Neural progenitor cell (in vitro differentiated cells): ENCODE measurements at places on chromosomes 7 and 10. TPM values are rescaled to one million over a fixed set of nuclear protein-coding genes. Genes with fewer than 3 reads are reported as not detected.

The ERVW-1 gene
- not detected in 2 replicates for total RNA-seq

The OR2A42 gene
- 0.15 TPM in 1 of 2 replicates, not detected in the other for total RNA-seq

The VIPR2 gene
- 0.92 and 3.1 TPM in 2 replicates for total RNA-seq

The ZNF786 gene
- 6.3 and 11.5 TPM in 2 replicates for total RNA-seq

The MYO3A gene
- 0.09 and 0.46 TPM in 2 replicates for total RNA-seq

The SORBS1 gene
- total RNA-seq: 10.1 and 16.1 TPM in 2 replicates

The CDNF gene
- total RNA-seq: 1.8 and 5.2 TPM in 2 replicates

The CUZD1 gene
- 0.43 and 0.74 TPM in 2 replicates for total RNA-seq

The MALRD1 gene
- 0.11 and 0.71 TPM in 2 replicates for total RNA-seq

GRCh38 chr7:90298145-90299038, 22.7 kb downstream of the FAM237B start:
- H3K36me3 ChIP-seq: no peaks in the 10 kb centered on the region
- H3K4me1 ChIP-seq: no peaks in the 10 kb centered on the region
- no peak overlapping the region for H3K27ac ChIP-seq
- no peak overlapping the region for H3K4me3 ChIP-seq
- H3K27me3 ChIP-seq: no peaks in the 10 kb centered on the region

GRCh38 chr10:43304687-43305333, 37.9 kb upstream of the RASGEF1A start:
- peak overlapping the region; percentile 57 for H3K4me3 ChIP-seq
- no peak overlapping the region for H3K27ac ChIP-seq
- H3K4me1 ChIP-seq: peaks cover 8% of the 10 kb centered on the region
- peaks cover 13% of the 10 kb centered on the region for H3K27me3 ChIP-seq

GRCh38 chr10:111804781-111805180, 378.8 kb downstream of the GPAM start:
- no peak overlapping the region for H3K27ac ChIP-seq
- H3K4me3 ChIP-seq: no peak overlapping the region
- H3K27me3 ChIP-seq: no peaks in the 10 kb centered on the region
- no peaks in the 10 kb centered on the region for H3K36me3 ChIP-seq
- no peak for DNase-seq

- H3K36me3 ChIP-seq: no peaks in the 10 kb centered on the region
- H3K27me3 ChIP-seq: no peaks in the 10 kb centered on the region
Measured at GRCh38 chr10:79314761-79315601, 32.3 kb upstream of the PPIF start.

- no peak for DNase-seq
- no peaks in the 10 kb centered on the region for H3K4me1 ChIP-seq
- H3K27ac ChIP-seq: no peak overlapping the region
- no peak overlapping the region for H3K4me3 ChIP-seq
- no peaks in the 10 kb centered on the region for H3K36me3 ChIP-seq
Measured at GRCh38 chr10:4202938-4203337, 417.9 kb upstream of the KLF6 start.

GRCh38 chr10:112848228-112848627, 101.8 kb upstream of the TCF7L2 start:
- no peaks in the 10 kb centered on the region for H3K27me3 ChIP-seq
- no peak for DNase-seq
- peaks cover 15% of the 10 kb centered on the region for H3K4me1 ChIP-seq
- no peak overlapping the region for H3K27ac ChIP-seq
- no peaks in the 10 kb centered on the region for H3K36me3 ChIP-seq
- H3K4me3 ChIP-seq: no peak overlapping the region

- H3K36me3 ChIP-seq: no peaks in the 10 kb centered on the region
- DNase-seq: no peak
- H3K4me1 ChIP-seq: peaks cover 20% of the 10 kb centered on the region
- H3K27ac ChIP-seq: no peak overlapping the region
Measured at GRCh38 chr7:132782777-132783640, 206.7 kb upstream of the PLXNA4 start.

DNA sequence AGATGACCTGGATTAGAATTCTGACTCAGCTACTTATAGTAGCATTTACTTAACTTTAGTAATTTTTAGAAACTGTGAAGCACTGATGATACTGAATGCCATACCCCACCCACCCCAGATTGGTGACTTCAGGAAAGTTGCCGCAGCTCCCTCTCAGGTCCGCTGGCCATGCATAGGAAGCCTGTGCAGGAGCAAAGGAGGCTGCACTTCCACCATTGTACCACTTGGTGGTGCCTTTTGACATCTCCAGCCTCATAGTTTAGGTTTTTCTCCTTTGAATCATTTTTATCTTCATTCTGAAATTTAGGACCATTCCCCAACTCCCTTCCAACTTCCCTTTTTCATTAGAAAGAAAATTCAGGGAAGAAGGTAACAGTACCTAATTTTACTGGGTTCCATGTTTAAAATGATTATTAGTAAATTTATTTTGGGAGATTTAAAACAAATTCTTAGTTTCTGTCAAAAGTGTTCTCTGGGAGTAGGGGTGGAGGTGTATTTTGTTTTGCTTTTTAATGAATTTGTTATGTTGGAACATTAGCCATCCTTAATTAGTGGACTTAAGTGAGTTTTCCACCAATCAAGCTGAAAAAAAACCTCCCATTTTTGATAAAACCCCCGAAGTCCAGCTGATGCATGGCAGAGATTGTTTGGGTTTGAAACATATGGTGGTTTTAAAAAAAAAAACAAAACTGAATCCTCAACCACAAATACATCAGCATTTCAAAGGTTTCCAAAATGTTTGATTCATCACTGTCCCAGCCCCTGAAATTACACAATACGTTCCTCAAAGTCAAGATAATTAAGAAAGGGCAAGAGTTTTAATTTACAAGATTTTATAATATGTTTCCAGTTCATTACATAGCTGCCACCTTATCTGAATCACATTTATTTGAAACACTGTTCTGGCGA, 109.6 kb downstream of the WNT2 start:
- H3K27me3 ChIP-seq: no peaks in the 10 kb centered on the region
- DNase-seq: peak; percentile 78
- no peak overlapping the region for H3K27ac ChIP-seq
- no peak overlapping the region for H3K4me3 ChIP-seq
- no peaks in the 10 kb centered on the region for H3K36me3 ChIP-seq

DNA sequence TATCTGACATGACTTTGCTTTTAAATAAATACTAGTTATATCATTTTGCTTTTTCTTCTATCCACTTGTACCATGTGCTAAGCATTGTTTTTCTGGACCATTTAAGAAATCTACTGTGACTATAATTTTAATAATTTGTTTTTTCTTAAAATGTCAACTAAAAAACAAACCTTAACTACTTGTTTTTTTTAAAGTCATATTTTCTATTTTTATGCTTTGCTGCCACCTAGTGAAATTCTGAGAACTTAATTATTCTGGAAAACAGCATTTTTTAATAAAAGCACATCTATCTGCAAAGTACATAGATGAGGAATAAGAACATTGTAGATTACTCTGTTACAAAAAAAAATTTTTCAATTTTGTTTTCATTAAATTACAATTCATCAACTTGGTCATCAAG, 47.4 kb downstream of the ORC5 start:
- no peak for DNase-seq
- no peak overlapping the region for H3K4me3 ChIP-seq
- H3K36me3 ChIP-seq: no peaks in the 10 kb centered on the region
- no peaks in the 10 kb centered on the region for H3K27me3 ChIP-seq

DNA sequence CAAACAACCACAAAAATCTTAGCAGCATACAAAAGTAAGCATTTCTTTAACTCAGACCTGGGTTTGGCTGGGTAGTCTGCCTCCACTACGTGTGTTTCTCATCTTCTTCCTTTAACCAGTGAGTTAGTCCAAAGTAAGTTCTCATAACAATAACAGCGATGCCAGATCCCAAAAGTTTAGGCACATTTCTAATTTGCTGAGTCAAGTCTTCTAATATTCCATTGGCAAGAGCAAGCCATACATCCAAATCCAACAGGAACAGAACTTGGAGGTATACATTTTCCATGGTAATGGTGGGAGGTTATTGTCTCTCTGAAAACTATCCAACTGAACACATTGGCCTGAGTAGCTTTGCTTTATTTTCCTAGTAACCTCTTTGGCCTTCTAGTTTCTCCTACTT, 115.7 kb upstream of the CNTNAP2 start:
- no peaks in the 10 kb centered on the region for H3K36me3 ChIP-seq
- H3K27ac ChIP-seq: no peak overlapping the region
- no peak for DNase-seq
- H3K4me3 ChIP-seq: no peak overlapping the region
- H3K4me1 ChIP-seq: no peaks in the 10 kb centered on the region
- no peaks in the 10 kb centered on the region for H3K27me3 ChIP-seq

DNA sequence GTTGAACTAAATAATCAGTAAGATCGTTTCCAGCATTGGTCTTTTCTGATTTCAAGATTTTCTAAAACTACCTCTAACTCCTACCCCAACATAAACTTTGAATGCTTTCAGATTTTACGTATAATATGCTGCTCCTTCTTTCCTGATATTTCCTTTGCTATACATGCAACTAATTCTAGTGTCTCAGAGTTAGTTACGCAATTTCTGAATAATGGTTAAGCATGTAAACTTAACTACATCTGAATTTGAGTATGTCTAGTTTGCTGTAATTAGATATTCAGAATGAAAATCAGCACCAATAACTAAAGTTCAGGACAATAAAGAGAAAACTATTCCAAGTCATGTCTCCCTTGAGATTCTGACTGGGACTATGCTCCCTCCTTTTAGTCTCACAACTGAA, 71.0 kb downstream of the SEMA3C start:
- no peaks in the 10 kb centered on the region for H3K27me3 ChIP-seq
- no peaks in the 10 kb centered on the region for H3K36me3 ChIP-seq
- no peak overlapping the region for H3K27ac ChIP-seq
- no peak for DNase-seq
- no peak overlapping the region for H3K4me3 ChIP-seq

DNA sequence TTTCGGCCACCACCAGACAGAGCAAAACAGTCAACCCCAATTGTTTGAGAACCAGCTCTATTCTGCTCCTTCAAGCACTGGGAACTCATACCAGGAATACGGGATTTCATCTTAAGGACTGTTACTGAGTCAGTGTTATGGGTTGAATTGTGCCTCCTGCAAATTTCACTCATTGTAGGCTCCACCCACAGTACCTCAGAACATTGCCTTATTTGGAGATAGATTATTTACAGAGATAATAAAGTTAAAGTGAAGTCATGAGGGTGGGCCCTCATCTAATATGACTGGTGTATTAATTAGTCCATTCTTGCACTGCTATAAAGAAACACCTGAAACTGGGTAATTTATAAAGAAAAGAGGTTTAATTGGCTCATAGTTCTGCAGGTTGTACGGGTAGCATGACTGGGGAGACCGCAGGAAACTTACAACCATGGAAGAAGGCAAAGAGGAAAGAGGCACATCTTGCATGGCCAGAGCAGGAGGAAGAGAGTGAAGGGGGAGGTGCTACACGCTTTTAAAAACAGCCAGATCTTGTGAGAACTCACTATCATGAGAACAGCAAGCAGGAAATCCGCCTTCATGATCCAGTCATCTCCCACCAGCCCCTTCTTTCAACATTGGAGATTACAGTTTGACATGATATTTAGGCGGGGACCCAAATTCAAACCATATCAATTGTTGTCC, 14.3 kb upstream of the ZNF248 start:
- H3K4me3 ChIP-seq: no peak overlapping the region
- H3K27me3 ChIP-seq: no peaks in the 10 kb centered on the region
- no peaks in the 10 kb centered on the region for H3K36me3 ChIP-seq
- no peaks in the 10 kb centered on the region for H3K4me1 ChIP-seq

DNA sequence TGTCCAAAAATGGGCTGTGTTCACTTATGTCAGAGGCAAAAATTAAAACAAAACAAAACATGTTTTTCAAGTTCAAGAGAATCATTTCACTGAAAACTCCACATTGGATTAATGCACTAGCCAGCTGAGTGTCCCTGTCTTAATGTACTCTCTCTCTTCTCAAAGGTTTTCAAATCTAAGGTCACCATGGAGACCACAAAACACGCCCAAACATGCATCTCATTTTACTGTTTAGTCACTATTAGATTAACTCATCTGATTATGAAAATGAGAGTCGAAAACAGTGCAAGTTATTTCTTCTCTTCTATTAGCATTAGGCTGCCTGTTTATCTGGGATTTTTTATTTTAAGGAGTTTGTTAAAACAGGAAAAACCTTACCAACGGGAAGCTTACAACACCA, 70.8 kb upstream of the ASAH2 start:
- H3K4me3 ChIP-seq: no peak overlapping the region
- H3K36me3 ChIP-seq: no peaks in the 10 kb centered on the region
- H3K4me1 ChIP-seq: no peaks in the 10 kb centered on the region
- no peaks in the 10 kb centered on the region for H3K27me3 ChIP-seq
- H3K27ac ChIP-seq: no peak overlapping the region

GRCh38 chr7:138246428-138246827, 170.2 kb downstream of the AKR1D1 start:
- peaks cover 64% of the 10 kb centered on the region for H3K4me1 ChIP-seq
- no peaks in the 10 kb centered on the region for H3K36me3 ChIP-seq
- H3K4me3 ChIP-seq: no peak overlapping the region
- DNase-seq: peak; percentile 41
- H3K27ac ChIP-seq: peak overlapping the region; percentile 46

- H3K27ac ChIP-seq: no peak overlapping the region
- DNase-seq: no peak
- no peaks in the 10 kb centered on the region for H3K27me3 ChIP-seq
- H3K4me1 ChIP-seq: no peaks in the 10 kb centered on the region
- no peak overlapping the region for H3K4me3 ChIP-seq
Measured at GRCh38 chr7:43148161-43148731, 35.8 kb downstream of the HECW1 start.

DNA sequence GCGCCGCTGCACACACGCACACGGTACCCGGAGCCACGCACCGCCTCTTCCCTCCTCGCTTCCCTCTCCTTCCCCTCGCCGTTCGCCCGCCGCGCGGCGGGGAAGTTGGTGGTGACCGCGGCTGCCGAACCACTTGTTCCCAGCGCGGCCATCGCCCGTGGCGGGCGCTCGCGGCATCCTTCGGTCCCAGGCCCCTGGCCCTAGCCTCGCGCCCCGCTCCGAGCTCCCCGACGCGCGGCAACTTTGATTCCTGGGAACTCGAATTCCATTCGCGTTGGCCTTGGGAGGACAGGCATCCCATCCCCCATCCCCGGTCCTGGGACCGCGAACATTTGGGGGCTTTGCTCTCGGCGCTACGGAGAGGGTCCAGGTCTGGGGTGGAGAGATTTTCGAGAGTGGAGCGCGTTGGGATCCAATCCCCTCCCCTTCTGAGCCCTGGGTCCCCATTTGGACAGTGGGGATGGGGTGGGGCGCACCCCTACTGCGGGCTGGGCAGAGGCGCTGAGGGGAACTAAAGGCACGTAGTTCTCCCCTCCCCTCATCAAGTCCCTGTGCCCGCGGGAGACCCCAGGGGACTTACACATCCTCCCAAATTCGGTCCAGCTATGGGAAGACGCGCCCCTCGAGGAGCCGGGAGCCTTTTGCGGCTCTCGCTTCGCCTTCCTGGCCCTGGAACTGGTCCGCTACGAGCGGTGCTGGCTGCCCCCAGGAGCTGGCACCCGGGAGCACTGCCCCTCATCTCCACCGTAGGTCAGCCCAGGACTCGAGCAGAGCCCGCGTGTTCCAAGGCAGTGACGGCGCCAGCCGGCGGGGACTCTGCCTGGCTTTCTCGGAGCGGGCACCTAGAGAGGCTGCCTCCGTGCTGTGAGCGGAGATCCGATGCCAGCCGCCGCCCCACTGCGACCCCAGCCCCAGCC, 834 bp downstream of the CDH23 start:
- H3K27ac ChIP-seq: no peak overlapping the region
- H3K36me3 ChIP-seq: no peaks in the 10 kb centered on the region
- peak overlapping the region; percentile 66 for H3K4me3 ChIP-seq
